ENCODE measurements at places on chromosomes 5 and 9.

DNA sequence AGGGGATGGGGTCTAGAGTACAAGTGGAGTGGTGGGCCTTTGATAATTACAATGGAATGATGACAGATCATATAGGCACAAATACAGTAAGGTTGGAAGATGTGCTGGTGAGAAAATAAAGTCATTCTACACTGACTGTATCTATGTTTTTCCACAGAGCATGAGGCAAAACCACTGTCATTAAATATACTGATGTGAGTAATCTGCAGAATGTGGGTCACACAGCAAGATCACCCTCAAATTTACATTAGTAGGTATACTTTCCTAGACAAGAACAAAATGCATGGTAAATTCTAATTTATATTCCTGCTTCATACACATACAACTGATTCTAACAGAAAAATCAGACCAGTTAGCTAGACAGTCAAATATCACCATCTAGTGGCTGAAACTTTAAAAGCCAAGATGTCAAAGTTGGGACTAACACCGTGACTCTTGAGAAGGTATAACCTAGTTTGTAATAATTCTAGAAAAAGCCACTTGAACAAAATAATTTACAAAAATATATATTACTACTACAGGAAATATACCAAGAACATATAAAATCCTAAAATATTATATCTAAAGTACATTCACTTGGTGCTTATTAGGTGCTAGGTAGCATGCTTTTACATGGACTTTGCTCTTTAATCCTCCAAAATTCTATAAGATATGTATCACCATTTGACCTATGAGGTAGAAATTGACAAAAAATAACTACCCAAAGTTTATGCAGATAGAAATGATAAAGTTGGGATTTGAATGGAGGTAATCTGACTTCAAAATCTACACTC is 19.5 kb downstream of the TTC33 start:
- no peak for DNase-seq

DNA sequence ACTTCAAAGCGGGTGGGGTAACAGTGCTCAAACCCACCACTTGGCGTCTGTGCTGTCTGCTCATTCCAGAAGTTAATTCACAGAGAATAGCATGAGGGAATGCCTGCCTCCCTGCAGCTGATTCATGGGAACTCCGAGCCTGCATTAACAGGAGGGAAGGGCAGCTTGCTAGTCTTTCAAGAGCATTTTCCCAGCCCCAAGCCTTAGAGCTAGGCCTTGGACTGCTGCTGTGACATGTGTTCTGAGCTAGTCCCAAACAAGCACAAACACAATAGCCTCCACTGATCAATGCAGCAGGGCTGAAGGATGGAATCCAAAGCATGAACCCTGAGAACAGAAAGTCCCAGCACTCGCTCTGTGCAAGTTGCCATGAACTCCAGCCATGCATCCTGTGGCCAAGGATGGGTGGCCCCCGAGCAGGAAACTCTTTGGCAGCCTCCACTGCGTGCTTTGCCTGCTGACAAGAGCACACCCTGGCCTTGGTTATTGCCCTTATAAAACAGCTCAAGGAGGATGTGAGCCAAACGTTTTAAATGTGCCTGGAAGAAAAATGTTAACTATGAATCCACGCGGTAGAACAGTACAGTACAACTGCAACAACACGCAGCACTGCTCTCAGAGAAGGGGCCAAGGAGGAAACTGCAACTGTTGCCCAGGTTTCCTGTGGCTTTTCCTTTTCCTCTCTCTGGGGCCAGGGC is 653.1 kb upstream of the KLF4 start:
- no peak for DNase-seq

GRCh38 chr5:136133922-136134379 is 1.3 kb downstream of the SMAD5 start:
- DNase-seq = no peak

DNA sequence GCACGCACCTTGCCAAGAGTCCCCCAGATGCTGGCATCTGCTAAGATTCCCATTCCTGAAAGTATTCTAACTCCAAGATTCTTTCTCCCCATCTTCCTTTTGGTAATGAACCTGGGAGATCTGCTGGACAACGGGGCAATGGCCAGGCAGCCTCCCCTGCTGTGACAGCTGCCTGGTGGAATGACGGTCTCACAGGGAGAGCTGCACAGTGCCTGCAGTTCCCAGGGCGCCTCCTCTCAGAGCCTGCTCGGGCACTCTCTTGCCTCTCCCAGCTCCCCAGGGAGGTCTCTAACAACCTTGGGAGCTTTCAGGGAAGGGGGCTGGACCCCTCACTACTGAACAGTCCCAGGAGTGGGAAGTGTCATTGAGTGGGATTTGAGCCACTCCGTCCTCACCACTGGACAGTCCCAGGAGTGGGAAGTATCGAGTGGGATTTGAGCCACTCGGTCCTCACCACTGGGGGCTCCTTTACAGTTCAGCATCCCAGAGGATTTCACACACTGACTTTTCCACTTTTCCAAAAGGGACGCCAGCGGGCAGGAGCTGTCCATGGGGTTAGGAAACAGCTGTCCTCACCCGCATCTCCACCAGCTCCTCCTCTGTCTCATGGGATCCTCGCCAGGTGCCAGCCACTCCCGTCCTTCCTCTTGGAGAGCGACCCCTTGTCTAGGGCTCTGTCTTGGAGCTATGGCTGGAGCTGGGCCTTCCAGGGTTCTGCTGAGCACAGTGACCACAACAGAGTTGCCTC is 65.7 kb downstream of the ADAMTS2 start:
- DNase-seq = no peak

DNA sequence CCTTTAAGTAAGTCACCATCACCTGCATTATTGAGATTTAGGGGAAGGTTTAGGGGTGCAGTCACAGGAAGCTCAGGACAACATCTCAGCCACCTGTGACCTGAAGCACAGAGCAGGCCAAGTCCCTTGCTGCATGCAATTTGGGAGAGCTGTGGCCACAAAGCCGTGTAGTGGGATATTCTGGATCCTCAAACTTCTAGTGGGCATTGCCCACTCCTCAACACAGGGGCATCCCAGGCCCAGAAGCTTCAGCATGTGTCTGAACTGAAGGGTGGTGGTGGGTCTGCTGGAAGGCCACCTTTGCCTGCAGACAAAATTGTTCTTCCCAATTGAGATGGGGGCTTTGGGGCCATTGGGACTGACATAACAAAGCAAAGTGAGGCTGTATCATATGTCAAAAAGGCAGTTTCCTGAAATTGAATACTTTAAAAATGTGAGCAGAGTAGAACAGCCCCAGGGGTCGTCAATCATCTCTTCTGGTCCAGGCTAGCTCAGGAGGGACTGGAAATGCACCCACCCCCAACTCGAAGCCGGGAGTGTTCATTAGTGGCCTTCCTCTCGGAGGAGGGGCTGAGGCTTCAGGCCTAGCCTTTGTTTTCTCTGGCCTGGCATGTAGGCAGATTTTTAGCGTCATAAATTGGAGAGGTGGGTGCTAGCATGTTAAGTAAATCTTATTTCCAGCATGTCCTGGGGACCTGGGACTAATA is 2.8 kb upstream of the GADD45G start:
- no peak for DNase-seq

DNA sequence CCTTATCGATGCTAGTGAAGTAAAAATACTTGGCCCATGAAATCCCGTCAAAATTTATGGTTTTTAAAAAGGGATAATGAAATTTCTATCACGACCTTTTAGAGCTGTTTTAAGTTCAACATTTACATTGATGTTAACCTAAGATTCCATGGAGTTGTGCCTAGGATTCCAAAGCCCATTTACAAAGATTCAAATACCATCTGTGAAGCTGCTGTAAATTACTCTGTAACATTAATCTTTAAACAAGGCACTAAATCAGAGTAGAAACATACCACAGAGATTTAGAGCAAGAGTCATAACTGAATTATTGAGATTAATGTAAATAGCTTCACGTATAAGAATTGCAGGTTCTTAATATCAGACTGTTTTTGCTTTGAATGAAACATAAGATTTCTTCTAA is 17.7 kb downstream of the POU5F2 start:
- DNase-seq = no peak

- DNase-seq = no peak
These were observed at the start of gene CDH6 for GRCh38 chr5:31193591-31194467. Gene CDH6 (plus strand): TSS chr5:31193686. CDS start chr5:31267474, 73,788 bp downstream.

GRCh38 chr5:172591636-172592035 is 49.4 kb upstream of the NEURL1B start:
- no peak for DNase-seq

- DNase-seq = no peak
These were observed 264.8 kb downstream of the HSPA4 start for GRCh38 chr5:133316346-133317343.

DNA sequence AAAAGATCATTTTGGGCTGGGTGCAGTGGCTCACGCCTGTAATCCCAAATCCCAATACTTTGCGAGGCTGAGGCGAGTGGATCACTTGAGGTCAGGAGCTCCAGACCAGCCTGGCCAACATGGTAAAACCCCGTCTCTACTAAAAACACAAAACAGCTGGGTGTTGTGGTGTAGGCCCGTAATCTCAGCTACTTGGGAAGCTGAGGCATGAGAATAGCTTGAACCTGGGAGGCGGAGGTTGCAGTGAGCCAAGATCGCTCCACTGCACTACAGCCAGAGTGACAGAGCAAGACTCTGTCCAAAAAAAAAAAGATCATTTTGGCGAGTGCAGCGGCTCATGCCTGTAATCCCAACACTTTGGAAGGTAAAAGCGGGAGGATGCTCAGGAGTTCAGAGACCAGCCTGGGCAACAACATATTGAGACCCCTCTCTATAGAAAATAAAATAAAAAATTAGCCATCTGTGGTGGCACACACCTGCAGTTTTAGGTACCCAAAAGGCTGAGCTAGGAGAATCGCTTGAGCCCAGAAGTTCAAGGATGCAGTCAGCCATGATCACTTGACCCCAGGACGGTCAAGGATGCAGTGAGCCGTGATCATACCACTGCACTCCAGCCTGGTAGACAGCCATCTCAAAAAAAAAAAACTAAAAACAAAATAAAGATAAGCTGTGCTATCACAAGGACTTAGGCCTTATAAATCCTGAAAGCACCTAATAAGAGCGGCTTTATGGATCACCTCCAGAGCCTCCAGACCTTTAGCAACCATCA is 16.2 kb downstream of the PPP2CA start:
- DNase-seq = no peak

- DNase-seq = no peak
These were observed 5.1 kb upstream of the HK3 start for GRCh38 chr5:176904276-176904675.

DNA sequence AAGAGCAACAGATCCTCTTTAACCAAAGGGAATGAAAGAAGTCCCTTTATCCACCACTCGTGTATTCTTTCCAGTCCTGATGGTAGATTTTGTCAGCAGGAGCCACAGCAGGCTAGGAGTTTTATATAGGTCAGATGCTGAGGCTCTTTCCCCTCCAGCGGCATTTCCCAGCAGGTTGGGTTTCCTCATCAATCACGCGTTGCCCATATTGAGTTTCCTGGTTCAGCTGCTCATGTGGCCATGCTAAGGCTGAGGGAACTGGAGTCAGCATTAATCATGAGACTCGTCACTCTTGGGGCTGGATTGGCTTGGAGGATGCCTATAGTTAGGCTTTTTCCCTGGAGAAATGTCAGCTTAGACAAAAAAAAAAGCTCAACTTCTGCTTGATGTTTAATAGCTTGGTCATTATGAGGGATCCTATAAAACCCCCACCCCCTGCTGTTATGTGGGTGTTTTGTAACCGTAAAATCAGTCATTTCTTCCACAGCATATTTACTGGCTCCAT is 193.4 kb upstream of the GAS1 start:
- no peak for DNase-seq

DNA sequence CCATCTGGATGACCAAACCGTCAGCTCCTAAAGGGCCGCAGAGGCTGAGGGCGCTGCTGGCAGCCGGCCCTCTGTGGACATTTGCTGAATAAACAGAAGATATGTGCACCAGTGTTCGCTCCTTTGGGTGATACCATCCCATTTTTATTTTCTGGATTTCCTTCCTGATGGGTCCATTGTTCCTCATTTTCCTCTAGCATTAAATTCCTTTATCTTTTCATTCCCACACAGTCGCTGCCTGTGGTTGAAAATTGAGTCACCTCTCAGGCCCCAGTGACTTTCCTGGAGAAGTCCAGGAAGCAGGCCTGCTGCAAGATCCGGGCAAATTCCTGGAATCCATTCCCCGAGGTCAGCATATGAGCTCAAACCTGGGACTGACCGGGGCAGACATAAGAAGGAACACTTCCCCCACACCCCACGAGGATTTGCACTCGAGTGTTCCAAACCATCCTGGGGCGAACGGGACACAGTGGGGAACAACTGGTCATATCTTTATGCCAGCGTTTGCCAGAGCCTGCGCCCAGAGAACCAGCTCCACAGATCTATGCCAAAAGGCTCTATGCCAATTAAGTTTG is 86.7 kb upstream of the PCA3 start:
- no peak for DNase-seq

DNA sequence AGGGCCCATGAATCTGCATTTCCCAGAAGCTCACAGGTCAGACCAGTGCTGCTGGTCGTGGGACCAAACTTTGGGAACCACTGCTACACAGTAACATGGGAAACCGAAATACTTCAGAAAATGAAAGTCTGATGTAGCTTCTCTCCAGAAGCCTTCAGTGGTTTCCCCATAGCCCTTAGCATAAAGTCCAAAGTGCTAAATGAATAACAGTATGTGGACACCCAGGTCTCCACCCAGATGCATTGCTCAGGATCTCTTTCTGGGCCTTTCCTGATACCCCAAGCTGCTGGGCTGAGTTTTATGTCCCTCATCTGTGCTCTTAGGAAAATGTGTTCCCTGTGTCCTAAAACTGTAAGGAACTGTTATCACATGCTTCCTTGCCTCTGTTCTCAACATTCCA is 100.4 kb downstream of the NFIB start:
- DNase-seq = no peak

DNA sequence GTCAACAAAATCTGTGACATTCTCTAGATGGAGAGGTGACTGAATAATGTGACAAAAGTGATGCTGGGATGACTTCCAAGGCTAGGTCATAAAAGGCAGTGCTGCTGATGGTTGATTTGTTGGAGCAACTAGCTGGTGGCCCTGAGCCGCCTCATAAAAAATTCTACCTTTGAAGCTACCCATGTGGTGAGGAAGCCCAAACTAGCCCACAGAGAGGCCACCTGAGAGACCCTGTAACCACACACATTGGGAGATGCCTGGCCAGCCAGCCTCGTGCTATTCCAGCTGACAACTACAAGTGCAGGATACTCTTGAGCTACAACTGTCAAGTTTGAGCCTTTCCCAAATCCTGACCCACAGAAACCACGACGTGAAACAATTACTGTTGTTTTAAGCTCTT is 22.7 kb downstream of the CLTA start:
- no peak for DNase-seq

- no peak for DNase-seq
These were observed 34.8 kb downstream of the HTR4 start for GRCh38 chr5:148619484-148619883.

DNA sequence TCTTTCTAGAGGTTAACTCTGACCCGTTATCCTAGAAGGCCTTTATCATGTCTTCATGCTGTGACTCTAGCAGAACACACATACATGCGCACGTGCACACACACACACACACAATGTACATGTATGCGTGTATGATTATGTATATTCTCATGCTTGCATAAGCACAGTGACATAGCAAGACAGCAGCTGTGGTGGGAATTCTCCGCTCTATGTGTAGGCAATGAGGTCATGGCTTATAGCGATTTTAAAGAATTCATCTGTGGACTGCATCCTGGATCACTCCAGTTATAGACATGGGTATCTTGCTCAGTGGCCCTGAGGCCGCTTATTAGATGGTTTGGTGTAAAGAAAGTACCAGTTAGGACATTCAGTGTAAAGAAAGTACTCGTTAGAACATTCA is 106.2 kb downstream of the FBXL7 start:
- no peak for DNase-seq

Measured in stimulated activated CD8-positive, alpha-beta memory T cell treated with anti-CD3 and anti-CD28 coated beads, Interleukin-4, amount 100 ng/mL, for 1 hour (primary cell).